GM12864 (cell line): ENCODE measurements at places on chromosomes 5 and 9.
A peak's percentile ranks its signal among the peaks of the same experiment; 100 is the strongest.

DNA sequence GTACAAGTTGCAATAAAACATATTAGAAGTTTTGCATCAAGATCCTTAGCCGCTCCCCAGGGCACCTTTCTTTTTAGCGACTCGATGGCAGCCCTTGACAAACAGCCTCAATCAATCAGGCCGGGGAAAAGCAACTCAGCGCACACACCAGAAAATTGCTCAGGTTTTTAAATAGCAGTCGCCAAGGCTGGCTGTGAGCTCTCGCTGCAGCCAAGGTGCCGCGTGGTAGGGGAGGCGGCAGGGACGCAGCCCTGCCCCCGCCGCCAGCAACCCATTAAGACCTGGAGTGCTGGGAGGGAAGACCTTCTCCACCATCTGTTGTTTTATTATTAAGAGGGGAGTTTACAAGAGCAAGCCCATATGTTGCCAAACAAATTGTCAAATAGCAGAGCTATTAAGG lies 22.6 kb downstream of the ASS1 start:
- no peak for DNase-seq

- no peak for DNase-seq
Observed at GRCh38 chr5:9977070-9977469, 272.6 kb downstream of the ATPSCKMT start.

DNA sequence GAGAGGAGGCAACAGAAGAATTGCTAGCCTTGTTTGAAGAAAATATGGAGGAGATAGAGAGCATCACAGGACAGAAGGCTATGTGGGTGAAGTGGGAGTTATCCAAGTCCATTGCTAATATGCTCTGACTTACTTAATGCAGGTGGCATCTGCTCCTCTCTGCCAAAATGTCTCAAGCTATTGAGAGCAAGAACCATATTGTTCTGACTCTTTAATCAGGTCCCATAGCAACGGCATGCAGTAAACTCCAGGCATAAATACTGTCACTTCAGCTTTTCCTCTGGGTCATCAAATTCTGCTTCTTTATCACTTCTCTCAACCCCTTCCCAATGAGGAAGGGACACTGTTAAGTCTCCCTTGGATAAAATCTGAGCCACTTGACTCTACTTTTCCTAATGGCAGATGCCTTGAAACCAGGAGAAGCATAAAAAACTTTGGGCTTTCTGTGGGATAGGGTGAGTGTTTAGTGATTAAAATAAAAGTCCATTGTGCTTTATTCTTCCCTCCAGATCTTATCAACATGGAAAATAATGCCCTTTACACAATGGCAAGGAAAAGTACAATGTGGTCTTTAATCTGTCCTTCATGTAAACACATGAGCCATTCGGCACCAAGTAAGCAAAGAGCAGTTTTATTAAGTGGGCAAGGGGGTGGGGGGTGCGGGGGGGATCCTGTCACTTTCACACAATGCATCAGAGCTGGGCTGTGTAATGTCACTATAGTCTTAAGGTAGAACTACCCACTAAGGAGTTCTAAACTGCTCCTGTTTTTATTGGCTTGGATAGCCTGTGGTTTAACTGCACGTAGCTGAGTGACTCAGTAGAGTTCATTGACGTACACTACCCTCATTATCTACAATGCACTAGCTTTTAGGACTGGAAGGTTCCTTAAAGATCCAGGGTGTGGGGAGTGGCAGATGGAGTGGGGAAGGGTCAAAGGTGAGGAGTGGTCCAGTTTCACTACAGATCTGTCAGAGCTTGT lies 71.0 kb upstream of the TARS1 start:
- DNase-seq: no peak

DNA sequence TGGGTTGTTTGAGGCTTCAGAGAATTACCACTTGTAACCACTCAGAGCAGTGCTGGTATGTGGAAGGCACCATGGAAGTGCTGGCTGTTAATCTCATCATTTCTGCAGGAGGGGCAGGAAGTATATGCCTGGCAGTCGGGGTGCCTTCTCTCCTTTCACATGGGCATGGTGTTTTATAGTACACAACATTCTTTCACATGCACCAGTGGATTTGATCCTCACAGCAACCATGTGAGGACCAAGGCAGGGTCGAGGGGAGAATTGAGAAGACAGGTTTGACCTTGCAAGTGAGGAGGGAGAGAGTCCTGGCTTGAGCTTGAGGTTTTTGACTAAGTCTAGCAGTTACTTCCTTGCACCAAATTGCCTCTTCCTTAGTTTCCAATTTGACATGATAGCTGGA lies 38.0 kb upstream of the TRPC7 start:
- no peak for DNase-seq

GRCh38 chr9:134602547-134603362 lies 38.8 kb upstream of the COL5A1 start:
- DNase-seq: no peak

- no peak for DNase-seq
Observed at GRCh38 chr9:22446589-22446949, at the start of gene DMRTA1. DMRTA1 (plus strand) TSS chr9:22446824; CDS start chr9:22447066, 242 bp downstream.

DNA sequence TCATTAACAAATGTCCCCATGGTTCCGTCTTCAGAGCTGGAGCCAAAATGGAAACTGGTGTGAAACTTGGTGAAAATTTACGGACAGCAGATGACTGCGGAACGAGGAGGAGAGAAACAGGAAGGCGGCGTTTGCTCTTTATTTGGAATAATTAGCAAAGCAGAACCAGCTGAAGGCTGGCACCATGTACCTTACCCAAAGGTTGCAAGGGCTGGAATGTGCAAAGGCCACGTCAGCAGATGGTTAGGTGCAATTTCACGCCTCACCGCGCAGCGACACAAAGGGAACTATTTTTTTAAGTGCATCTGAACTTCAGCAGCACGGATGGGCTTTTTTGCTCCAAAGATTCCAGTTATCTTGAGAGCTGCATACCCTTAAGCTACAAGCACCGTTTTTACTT lies 127.4 kb downstream of the COL23A1 start:
- no peak for DNase-seq

DNA sequence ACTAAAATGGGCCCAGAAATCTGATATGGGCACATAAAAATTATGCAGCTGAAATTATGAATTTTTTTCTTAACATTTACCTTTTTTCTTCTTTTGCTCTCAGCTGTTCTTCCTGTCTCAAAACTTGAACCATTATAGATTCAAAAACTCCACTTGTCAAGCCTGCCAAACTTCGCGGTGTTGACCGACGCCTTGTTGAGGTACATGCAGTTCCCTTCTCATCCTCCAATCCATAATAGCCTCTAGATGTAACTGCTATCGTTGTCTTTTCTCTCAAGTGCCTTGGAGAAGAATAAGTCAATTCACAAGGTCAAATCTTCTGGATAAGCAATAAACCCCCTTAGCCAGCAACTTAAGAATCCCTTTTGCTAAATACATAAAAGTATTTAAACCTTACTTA lies 27.2 kb downstream of the RANBP6 start:
- DNase-seq: no peak

- no peak for DNase-seq
Observed at GRCh38 chr5:45795458-45795857, 99.3 kb upstream of the HCN1 start.

GRCh38 chr9:109101202-109101595 lies 18.5 kb downstream of the TMEM245 start:
- DNase-seq: no peak

GRCh38 chr5:149237662-149238061 lies 34.0 kb upstream of the AFAP1L1 start:
- no peak for DNase-seq

DNA sequence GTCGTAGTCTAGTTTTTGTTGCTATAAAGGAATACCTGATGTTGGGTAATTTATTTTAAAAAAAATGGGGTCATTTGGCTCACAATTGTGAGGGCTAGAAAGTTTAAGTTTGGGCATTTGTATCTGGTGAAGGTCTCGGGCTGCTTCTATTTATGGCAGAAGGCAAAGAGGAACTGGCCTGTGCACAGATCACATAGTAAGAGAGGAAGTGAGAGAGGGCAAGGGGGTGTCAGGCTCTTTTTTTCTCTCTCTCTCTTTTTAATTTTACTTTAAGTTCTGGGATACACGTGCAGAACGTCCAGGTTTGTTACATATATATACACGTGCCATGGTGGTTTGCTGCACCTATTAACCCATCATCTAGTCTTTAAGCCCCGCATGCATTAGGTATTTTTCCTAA lies 453.3 kb downstream of the DIRAS2 start:
- DNase-seq: peak; percentile 59

- no peak for DNase-seq
Observed at GRCh38 chr9:94927762-94928670, 201.5 kb downstream of the AOPEP start.

DNA sequence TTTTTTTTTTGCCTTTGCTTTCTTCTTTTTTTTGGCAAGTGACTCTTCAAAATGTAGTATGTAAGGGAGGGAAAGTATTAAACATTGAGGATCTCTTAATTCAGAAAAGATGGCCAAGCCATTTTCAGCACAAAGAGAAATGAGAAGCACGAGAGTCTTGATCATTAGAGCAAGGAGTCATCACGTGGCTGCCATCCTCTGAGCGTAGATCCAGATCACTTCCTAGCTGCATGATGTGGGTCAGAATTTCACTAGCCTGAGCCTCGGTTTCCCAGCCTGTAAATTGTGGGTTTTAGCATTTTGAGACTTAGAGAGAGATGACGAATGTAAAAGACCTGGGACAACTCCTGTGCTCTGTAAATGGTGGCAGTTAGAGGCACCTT lies 312.9 kb downstream of the ARHGEF28 start:
- DNase-seq: no peak

- DNase-seq: no peak
Observed at GRCh38 chr9:89189215-89189614, 10.6 kb upstream of the SHC3 start.

GRCh38 chr5:127002390-127002789 lies 28.0 kb downstream of the MARCHF3 start:
- DNase-seq: no peak
